HCT116 (cell line): ENCODE measurements at places on chromosomes 12 and 14.

- no peak for DNase-seq
Observed at GRCh38 chr12:106089935-106090334, 48.8 kb downstream of the NUAK1 start.

- DNase-seq: no peak
Observed at GRCh38 chr12:120121766-120122293, 5.3 kb upstream of the RAB35 start.

- DNase-seq: no peak
Observed at GRCh38 chr12:19150273-19150900, 20.9 kb downstream of the PLEKHA5 start.

- no peak for DNase-seq
Observed at GRCh38 chr14:34129927-34130552, 179.2 kb upstream of the EGLN3 start.

GRCh38 chr12:113405694-113406093 lies 2.0 kb upstream of the SDS start:
- DNase-seq: no peak

DNA sequence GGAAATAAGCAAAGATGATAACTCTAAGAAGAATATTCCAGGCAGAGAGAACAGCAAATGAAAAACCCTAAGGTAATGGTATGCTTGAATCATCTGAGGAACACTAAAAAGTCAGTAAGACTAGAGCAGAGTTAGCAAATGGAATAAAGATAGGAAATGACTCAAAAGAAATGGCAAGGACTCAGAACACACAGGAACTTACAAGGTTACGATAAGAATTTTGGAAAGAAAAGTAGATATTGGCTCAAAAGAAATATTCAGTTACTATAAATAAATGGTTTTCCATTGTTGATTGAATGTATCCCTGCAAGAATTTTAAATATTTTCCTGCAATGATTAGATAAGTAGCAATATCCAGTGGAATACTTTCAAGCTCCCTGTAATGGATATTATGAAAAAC lies 705.8 kb downstream of the C12orf50 start:
- DNase-seq: no peak

GRCh38 chr12:89893972-89894706 lies 185.5 kb upstream of the ATP2B1 start:
- DNase-seq: no peak

GRCh38 chr14:37650356-37651037 lies 55.1 kb downstream of the TTC6 start:
- DNase-seq: no peak

GRCh38 chr12:13436182-13436581 lies 239.7 kb downstream of the EMP1 start:
- DNase-seq: no peak

- DNase-seq: no peak
Observed at GRCh38 chr14:88559852-88560251, 3.0 kb upstream of the ZC3H14 start.

GRCh38 chr12:56408799-56409417 lies 40.3 kb downstream of the TIMELESS start:
- DNase-seq: no peak

DNA sequence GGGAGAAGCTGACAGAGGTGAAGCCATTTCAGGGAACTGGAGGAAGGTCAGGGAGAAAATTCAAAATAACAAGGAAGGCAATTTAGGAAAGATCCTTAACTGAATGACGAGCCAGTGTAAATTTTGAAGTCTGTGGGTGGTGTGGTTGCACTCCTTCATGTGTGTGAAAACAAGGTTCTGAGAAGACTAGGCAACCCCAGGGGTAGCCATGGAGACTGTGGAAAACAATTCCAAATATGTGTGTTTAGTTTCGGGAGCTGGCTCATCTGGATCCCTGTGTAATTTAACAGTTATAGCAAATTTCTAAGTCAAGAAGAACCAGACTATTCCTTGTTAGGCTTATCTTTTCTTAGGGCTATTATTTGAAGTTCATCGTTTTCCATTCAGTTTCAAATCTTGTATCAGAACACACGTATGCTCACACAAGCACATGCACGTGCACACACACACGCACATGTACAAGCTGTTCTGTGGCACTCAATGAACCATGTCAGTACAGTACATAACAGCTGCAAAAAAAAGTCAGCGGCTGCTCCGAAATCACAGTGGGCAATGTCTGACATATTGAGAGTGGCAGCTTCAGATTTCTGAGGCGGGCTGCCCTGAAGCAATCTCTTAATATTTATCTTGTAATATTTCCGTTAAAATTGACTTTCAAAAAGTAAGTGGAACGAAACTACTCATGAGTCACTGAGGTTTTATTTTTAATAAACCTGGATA lies 411.2 kb downstream of the AEBP2 start:
- no peak for DNase-seq

GRCh38 chr12:113861708-113862312 lies 104.3 kb downstream of the RBM19 start:
- no peak for DNase-seq

DNA sequence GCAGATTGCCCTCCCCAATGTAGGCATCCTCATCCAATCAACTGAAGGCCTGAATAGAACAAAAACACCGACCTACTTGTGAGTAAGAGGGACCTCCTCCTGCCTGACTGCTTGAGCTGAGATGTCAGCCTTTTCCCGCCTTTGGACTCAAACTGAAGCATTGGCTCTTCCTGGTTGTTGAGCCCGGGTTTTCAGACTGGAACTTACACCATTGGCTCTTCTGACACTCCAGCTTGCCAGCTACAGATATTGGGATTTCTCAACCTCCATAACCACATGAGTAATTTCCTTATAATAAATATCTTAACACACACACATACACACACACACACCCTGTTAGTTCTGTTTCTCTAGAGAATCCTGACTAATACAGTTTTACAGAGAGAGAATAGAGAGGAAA lies 173.4 kb upstream of the NTF3 start:
- no peak for DNase-seq

GRCh38 chr12:5873281-5873919 lies 71.7 kb downstream of the ANO2 start:
- DNase-seq: no peak

GRCh38 chr14:69828354-69828753 lies 31.3 kb upstream of the SLC10A1 start:
- no peak for DNase-seq

DNA sequence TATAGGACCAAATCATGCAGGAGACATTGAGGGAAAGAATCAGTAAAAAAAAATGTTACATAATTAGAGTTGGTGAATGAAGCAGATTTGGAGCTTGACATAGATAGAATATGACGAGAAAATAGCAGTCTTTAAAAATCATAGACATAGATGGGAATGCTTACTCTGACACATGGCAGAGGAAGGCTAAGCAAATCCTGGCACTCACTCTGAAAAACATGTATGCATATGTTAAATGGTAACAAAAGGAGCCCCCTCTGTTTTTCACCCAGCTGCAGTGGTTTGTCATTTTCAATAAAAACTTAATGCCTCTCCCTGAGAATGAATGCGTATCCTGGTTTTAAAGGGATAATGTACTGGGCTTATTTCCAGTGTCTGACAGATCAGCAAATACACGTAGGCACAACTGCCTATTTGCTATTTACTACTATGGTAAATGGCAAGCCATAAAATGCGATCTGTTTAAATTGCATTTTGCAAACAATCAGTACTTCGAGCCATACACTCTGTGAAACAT lies 561.2 kb upstream of the SEL1L start:
- DNase-seq: no peak

GRCh38 chr14:38505221-38505972 lies 249.5 kb upstream of the CLEC14A start:
- no peak for DNase-seq

GRCh38 chr14:56162476-56162875 lies 44.3 kb downstream of the PELI2 start:
- DNase-seq: no peak

- no peak for DNase-seq
Observed at GRCh38 chr12:85831327-85831990, 4.8 kb downstream of the RASSF9 start.

DNA sequence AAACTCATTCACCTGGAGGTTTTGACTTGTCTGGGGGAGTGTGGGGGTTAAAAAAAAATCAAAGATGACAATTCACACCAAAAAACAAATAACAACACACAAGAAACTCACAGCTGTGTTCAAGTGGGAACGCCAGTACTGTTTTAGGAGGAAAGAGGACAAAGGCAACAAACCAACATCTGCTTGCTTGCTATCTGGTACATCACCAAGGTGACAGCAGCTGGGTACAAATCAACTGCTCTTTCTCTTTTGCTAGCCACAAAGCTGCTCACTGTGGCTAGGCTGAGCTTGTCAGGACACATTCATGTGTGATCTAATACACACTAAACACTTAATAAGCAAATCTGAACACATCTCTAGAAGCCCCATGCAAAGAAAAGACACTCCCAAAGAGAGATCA lies 128.0 kb upstream of the RAP1B start:
- no peak for DNase-seq

DNA sequence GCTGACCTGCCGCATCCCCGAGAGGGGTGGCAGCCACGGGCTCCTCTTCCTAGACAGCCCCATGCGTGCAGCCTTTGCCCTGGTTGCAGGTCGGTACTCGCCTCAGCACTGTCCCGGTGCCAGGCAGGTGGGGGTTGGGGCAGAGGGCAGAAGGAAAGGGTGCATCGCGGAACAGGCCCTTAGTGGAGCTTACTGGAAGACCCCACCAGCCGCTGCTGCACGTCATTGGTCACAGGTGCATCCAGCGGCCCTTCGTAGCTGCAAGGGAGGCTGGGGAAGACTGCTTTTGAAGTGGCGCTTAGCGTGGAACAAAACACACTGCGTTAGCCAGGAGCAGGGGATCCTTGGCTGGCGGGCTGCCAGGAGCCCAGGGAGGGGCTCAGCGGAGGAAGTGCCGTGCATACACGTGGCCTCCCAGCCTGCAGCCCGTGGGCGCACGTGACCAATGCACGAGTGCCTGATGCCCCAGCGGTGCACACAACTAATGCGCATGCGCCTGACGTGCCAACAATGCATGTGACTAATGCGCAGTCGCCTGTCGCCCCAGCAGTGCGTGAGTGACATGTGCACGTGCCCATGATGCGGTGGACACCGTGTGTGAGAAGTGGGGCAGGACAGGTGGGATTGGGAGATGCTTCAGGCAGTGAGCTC lies 5.0 kb upstream of the EP400 start:
- no peak for DNase-seq

DNA sequence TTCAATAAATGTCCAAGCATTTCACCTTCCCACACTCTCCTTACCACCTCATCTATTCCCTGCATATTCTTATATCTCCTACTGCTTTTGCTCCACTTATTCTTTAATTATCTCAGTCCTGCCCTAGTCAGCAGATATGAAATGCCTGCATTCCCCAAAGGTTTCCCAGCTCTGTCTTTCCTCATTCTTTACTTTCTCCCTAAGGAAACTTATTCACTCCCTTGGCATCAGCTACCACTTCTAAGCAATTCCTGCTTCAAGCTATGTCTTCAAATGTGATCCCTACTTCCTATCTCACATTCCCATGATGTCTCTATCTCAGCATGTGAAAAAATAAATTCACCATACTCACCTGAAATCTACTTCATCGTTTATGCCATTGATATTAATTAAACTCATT lies 111.8 kb downstream of the CAPZA3 start:
- DNase-seq: no peak

- DNase-seq: no peak
Observed at GRCh38 chr12:5222011-5222461, 178.4 kb downstream of the KCNA5 start.

- DNase-seq: no peak
Observed at GRCh38 chr12:105570944-105571343, 240.5 kb downstream of the C12orf75 start.

- DNase-seq: no peak
Observed at GRCh38 chr14:75323571-75323970, 44.9 kb downstream of the FOS start.

DNA sequence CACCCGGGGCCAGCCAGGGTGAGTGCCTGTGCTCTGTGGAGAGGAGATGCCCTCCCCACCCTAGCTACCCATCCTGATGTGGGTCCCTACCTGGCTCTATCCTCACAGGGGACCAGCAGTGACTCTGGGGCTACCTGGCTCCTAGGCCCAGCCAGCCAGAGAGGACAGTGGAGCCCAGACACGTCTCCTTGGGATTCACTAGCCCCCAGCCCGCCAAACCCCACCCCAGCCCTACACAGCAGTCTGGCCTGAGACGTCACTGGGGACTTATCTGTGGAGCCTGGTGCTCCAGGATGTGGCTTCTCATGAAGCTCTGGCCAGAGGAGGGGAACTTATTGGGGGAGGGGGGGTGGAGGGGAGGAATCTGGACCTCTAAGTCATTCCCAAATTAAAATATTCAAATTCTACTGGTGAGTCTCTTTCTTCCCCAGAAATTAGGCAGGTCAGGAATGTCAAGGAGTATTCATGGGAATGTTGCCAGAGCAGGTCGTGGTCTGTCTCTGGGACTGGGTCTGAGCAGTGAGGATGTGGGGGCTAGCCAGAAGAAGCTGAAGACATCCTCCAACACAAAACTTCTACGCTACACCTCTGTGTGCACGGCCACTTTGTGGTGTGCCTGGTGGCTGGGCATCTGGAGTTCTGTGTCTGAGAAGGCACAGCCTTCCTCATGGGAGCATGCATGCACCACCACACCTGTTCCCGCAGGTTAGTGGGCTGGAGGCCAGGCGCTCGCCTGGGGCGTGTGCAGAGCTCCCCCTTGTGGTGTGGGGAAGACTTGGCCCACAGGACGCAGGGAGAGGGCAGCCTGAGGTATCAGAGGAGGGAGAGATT lies 2.7 kb downstream of the CMTM5 start:
- peak; percentile 40 for DNase-seq
